ENCODE measurements at places on chromosomes 4 and X.
A peak's percentile ranks its signal among the peaks of the same experiment; 100 is the strongest.

DNA sequence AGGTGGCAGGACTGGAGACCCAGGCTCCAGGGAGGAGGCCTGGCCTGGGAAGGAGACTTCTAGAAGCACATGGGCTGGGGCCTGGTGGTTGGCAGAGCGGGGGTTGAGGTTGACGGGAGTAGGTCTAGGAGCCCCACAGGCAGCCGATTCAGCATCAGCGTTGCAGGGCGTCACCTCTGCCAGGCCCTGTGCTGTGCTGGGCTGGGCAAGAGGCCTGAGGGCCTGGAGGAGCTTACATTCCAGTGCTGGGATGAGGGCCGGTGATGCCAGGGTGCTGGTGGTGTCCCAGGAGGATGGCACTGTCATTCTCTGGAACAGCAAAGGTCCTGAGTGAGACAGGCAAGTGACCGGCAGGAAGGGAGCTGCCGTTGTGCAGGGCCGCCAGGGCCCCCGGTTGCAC lies 76.6 kb downstream of the SORCS2 start:
- no peak for DNase-seq

- DNase-seq, result no peak
Measured at GRCh38 chrX:23803931-23804381, 21.0 kb downstream of the SAT1 start.

DNA sequence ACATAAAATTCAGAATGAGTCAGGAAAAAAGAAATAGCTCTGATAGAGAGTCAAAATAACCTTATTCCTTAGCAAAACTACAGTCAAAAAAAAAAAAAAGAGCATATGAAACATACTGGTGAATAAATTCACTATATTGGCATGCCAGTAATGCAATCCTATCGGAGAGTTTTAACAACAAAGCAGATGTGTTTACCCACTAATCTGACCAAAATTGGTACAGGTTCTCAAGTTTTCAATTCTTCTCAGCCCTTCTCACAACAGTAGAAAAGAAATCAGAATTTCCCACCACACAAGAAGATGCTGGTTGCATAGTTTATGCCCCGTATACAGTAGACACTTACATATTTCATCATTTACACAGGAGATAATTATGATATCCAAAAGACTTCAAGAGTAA lies 59.4 kb downstream of the LCORL start:
- no peak for DNase-seq

- no peak for DNase-seq
Measured at GRCh38 chr4:167785523-167785922, 306.8 kb upstream of the ANXA10 start.

DNA sequence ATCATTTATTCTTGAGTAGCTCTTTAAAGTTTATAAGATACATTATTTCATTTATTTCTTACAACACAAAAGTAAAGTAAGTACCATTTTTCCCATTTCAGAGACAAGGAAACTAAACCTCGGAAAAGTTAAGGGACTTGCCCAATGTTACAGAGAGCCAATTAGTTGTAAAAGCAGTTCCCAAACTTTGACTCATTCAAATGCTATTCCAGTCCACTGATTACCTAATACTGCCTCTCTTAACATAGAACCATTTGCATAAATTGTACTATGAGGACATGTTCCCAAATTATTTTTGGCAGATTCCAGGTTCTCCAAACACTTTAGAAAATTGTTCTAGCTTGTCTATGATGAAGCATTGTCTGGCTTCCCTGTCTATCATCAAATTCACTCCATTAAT lies 45.6 kb upstream of the GRIA3 start:
- DNase-seq, result no peak

GRCh38 chrX:94908648-94909047 lies 1234.6 kb downstream of the FAM133A start:
- DNase-seq, result no peak

DNA sequence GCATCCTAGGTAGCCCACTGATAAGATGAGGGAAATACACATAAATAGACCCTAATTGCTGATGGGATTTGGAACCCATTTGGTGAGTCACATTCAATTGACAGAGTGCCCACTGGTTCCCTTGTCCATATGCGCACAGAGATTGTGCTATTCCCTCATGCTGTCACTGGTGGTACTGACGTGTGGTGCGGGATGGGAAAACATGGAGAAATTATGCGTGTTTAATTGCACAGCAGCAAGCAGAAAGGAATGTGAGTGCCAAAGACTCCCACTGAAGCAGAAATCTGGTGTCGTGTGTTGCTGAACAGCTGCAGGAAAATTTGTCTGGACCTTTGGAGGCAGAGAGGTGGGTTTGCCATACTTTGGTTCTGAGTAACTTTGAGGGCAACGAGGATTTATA lies 92.2 kb downstream of the NHSL2 start:
- no peak for DNase-seq

GRCh38 chr4:142845293-142846107 lies 601 bp downstream of the INPP4B start:
- DNase-seq, result peak; percentile 1

DNA sequence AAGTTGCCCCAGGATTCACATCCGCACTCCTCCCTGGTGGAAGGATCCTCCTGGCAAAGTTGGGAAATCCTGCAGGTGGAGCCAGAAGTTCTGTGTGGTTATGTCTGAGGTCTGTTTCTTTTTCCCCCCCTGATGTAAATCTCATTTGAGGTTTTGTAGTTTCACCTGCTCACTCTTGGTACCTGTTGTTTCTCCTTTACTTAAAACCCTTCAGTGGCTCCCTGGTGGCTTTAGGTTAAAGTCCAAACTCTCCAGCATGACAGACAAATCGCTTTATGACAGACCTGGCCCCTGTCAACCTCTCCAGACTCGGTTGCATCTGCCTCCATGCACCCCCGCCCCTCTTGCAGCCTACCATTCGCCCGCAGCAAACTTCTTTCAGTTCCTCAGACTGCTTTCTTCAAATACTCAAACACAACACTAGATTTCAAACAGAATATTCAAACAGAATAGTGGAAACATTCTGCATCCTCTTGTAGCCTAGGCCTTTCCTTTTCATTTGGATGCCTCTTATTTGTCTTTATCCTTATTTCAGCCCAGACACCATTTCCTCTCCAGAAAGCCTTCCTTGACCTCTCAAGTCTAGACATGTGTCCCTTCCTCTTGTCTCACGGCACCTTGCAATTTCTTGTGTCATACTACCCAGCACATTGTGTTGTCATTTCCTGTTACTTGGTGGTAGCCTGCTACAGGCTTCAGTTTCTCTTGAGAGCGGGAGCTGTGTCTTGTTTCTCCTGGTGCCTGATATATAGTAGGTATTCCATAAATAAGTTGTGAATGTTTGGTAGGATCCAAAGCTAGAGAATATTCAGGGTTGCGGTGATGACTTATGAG lies 24.8 kb downstream of the IL13RA1 start:
- DNase-seq, result no peak

DNA sequence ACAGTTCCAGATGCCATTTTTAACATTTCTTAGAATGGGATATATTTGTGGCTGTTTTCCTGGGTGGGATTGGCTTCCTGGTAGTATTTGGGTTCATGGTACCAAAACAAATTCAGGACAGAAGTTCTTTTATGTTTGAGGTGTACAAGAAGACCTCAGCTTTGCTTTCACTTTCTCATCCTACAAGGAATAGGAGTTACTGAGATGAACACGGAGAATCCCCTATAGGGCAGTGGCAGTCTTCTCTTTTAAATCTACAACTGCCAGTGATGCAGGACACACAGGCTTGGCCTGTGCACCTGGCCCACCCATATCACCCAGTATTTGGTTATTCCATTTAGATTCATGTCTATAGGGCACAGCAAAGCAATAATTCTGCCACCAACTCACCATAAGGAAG lies 35.2 kb downstream of the SLC10A7 start:
- DNase-seq, result no peak

- no peak for DNase-seq
Measured at GRCh38 chr4:112329672-112330375, 32.7 kb downstream of the ALPK1 start.

DNA sequence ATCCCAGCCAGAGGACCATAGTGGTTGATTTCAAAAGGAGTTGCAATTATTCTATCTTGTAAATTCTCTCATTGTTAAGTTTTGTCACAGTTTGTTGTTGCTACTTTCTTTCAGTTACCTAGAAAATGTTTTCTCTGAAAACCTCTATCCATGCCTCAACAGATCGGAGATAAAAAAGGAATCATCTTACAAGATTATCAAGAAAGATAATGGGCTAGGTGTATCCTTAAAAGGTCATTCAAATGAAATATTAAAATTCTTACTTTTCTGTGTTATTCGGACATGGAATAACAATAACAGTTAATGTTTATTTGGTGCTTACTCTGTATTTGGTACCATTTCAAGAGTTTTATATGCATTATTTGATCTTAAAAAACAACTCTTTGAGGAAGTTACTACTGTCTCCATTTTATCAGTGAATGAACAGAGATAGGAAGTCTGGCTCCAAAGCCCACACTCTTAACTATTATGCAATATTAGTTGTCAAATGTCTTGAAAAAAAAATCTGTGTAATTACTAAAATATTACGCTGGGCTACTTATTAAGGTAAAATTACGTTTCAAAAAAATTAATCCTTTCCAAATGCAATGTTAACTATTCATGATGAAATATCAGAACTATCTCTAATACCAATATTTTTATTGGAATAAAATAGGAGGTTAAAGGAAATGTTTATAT lies 97.5 kb downstream of the SNCA start:
- no peak for DNase-seq

DNA sequence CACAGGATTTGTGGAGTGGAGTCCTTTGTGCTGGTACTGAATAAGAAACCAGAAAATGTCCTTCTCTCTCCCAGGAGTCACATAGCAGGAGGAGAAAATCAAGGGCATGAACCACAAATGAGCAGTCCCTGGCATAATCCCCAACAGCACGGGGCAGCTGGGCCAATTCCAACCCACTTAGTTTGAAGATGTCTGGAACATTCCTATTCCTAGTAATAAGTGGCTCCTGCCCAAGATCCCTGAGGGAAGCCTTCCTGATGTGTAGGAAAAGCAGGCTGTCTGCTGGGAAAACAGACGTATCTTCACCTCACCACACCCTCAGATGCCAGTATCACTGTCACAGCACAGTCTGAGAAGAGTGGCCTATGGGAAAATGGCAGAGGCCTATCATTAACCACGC lies 182.8 kb upstream of the MAP3K15 start:
- DNase-seq, result no peak

- DNase-seq, result no peak
Measured at GRCh38 chrX:27863809-27864208, 56.0 kb downstream of the MAGEB10 start.

- no peak for DNase-seq
Measured at GRCh38 chr4:7769396-7770223, 170.1 kb downstream of the AFAP1 start.

DNA sequence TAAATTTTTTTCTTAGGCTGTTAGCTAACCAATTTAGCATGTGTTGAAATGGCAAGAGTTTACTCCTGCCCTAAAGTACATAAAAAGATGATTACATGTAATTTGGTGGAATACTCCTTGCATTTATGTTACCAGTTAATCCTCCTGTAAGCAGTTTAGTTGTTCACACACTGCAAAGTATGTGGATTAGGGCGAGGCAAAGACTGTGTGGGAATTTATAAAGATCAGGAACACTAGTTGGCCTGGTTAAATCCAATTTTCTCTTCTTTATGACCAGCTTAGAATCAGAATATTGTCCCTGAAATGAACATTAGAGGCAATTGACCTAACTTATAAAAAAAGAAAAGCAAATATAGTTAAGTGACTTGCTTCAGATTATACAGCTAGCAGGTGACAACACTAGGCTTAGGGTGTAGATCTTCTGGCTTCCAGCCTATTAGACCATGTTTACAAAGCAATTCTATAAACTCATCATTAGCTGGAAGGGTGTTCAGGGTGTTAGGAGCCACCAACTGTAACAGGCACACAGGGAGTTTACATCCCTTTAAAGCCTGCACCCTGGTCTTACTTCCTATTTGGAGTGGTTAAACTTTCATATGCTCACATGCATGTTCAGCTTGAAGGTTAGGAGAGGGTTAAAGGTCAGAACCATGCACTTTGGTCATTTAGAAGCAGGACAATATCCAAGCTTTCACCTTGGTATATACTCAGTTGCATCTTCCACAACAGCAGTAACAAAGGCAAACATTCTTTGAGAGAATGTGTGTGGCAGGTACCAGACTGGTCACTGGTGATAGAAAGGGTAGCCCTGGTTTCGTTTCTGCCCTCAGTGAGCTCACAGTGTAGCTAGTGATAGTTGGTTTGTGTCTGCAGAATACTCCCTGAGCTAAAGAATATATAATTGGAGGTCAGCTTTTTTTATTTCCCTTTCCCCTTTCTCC lies 72.6 kb downstream of the GC start:
- no peak for DNase-seq

DNA sequence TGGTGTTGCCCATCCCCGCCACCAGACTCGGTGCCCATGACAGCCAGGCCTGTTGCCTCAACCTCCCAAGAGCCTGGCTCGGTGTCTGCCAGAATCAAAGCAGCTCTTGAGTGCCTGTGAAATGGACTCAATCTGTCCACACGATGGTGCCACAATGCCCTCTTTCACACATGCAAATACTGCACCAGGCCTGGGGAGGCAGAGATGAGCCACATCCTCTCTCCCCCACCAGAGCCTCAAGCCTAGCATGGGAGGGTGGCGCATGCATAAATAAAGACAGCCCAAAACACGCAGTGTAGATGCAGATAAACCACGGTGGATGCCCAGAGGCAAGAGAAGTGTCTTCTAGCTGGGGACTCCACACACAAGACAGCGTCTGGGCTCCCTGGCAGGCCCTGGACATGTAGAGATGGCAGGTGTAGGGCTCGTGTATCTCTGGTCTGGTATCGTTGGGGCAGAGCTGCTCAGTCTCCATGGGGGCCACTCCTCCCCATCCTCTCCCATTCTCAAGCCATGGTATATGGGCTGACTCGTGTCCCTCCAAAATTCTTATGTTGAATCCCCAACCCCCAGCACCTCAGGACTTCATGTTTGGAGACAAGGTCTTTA lies 65.6 kb downstream of the JAKMIP1 start:
- no peak for DNase-seq

- DNase-seq, result no peak
Measured at GRCh38 chr4:31645236-31645635, 925.1 kb downstream of the PCDH7 start.

DNA sequence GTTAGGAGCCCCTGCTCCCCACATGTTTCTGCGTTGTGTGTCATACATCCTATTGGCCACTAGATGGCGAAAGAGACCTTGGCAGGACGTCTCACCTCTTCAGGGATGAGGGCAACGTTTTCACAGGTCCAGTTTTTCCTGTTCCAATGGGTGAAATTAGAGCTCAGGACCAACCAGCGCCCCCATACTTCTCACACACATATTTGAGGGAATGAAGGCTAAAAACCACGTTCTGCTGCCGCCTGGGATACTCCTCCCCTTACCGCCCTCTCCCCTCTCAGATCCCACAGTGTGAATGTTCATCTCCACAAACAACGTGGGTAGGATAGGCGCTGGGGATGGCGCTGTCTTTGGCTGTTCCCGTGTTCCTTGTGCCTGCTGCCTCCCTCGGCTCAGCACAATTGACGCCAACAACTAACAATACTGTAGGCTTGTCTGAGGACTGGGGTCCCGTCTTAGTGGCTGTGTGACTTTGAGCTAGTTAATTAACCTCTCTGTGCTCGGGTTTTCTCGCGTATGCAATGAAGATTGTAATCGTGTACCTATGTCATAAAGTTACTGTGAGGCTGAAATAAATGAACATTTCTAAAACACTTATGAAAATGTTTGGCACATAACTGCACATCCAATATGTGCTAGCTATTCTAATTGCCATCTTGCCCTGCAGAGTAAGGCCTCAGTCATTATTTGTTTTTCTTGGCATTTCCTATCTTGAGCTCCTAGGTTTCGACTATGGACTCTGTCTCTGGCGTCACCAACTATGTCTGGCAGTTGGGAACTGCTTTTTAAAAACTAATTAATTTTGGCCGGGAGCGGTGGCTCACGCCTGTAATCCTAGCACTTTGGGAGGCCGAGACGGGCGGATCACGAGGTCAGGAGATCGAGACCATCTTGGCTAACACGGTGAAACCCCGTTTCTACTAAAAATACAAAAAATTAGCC lies 181.3 kb upstream of the STK26 start:
- DNase-seq, result no peak
